ENCODE measurements at places on chromosomes 4 and X.

- DNase-seq: no peak
Measured at GRCh38 chr4:89661173-89661899, 175.6 kb downstream of the SNCA start.

DNA sequence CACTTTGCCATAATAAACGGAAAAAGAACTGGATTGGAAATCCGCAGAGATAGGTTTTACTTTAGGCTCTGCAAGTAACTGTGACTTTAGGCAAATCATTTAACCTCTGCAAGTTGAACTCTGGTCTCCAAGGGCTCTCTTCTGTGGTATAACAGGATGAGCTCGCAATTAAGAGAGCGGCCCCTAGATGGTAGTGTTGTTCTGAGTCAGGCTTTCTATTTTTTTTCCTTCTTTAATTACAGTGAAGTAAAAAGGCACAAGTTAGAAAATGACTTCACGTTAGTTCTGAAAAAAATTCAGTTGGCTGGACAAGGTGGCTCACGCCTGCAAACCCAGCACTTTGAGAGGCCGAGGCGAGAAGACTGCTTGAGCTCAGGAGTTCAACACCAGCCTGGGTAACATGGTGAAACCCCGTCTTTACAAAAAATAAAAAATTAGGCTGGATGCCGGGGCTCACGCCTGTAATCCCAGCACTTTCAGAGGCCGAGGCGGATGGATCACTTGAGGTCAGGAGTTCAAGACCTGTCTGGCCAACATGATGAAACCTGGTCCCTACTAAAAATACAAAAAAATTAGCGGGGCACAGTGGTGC, 18.0 kb downstream of the RPS3A start:
- peak; percentile 53 for DNase-seq

DNA sequence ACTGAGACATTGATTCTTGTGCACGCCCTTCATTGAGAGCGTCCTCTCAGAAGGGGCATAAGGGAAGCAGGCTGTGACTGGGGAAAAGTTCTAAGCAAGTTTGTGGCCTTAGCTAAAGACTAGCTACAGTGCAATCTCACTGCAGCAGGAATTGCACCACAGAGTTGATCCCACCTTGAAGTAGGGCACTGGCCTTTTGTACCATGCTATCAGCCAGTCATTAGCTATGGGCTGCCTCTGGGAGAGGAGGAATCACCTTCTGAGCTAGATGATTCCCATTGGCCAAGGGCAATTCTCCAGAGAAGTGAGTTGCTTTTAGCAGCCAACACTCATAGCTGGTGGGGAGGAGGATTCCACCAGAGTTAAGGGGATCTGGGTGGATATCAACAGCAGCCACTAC, 142.6 kb upstream of the SCML1 start:
- DNase-seq: no peak

DNA sequence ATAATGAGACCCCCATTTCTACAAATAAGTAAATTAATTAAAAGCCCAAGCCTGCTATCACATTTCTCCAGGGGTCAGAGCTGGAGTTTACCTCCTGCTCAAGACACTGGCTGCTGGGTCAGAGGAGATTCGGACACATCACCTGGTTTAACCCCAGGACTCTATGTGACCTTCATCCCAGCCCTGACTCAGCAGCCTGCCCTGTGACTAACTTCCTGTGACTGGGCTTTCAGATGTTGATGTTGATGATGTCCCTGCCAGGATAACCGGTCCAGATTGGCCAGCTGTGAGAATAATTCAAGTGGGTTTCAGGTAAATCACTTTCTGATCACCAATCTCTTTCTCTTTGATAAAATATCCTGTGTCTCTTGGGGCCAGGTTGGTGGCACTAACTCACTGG, 102.4 kb upstream of the MAML3 start:
- no peak for DNase-seq

- DNase-seq: no peak
Measured at GRCh38 chrX:129804806-129805205, 25.1 kb downstream of the SASH3 start.

DNA sequence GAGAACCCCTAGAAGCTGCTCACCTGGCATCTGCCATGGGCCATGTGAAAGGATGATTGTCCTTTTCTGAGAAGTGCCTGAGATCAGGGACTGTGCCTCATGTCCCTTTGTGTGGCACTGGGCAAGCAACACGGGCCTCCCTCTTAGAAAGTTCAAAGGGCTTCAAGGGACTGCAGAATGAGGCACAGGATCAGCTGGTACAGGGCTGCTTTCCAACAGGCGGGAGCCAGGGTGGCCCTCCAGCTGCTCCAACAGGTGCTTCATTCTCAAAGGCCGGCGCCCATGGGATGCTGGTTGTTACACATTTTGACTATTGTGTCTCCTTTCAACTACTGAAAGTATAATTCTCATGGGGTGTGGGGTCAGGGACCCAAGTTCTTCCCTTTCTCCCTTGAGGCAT, 114.7 kb downstream of the ENPP6 start:
- no peak for DNase-seq

GRCh38 chr4:141771889-141772830, 135.8 kb downstream of the IL15 start:
- DNase-seq: no peak

DNA sequence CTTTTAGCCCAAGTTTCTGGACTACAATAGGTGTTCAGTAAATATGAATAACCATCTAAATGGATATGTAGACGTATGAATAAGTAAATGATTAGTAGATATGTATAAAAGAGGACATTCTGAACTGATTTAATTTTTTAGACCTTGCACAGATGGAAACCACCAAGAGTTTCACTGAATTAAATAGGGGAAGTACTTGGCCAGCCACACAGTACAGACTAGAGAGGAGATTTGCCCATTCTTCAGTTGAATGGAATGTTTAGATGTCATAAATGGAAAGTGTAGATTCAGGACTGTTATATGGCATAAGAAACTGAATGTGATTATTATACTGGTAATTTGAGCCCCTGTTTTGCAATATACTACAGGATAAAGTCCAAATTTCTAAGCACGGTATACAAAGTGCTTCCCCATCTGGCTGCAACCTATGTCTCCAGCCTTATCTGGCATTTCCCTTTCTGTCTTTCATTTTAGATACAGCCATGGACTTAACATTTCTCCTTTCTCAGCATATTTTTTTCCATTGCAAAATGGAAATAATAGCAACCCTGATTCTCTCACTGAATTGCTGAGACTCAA, 137.8 kb upstream of the HS3ST1 start:
- DNase-seq: no peak

DNA sequence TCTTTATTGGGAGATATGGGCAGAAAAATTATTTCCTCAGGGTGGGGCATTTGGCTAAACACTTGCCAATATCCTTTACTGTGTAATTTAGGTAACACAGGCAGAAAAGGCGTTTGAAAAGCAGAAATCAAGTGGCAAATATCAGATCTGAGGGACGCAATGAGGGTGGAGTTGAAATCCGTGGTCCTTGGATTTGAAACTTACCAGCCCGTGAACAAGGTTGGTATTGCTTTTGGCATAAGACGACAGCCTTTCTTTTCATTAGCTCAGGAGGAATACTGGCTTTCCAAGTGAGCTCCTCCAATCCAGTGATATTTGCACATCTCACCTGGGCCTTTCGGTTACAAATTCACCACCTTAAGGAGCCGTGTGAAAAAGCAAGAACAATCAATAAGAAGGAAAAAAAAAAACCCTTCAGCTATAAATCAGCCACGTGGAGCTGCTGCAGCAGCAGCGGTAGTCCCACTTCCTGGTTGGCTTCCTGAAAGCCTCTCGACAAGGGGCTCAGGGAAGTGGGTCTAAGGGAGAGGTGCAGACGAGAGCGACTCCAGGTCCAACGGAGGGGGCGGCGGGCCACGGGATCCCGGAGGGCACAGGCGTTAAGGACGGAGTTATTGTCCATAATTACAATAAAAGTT, 734 bp upstream of the GALNT7 start:
- DNase-seq: peak; percentile 72

DNA sequence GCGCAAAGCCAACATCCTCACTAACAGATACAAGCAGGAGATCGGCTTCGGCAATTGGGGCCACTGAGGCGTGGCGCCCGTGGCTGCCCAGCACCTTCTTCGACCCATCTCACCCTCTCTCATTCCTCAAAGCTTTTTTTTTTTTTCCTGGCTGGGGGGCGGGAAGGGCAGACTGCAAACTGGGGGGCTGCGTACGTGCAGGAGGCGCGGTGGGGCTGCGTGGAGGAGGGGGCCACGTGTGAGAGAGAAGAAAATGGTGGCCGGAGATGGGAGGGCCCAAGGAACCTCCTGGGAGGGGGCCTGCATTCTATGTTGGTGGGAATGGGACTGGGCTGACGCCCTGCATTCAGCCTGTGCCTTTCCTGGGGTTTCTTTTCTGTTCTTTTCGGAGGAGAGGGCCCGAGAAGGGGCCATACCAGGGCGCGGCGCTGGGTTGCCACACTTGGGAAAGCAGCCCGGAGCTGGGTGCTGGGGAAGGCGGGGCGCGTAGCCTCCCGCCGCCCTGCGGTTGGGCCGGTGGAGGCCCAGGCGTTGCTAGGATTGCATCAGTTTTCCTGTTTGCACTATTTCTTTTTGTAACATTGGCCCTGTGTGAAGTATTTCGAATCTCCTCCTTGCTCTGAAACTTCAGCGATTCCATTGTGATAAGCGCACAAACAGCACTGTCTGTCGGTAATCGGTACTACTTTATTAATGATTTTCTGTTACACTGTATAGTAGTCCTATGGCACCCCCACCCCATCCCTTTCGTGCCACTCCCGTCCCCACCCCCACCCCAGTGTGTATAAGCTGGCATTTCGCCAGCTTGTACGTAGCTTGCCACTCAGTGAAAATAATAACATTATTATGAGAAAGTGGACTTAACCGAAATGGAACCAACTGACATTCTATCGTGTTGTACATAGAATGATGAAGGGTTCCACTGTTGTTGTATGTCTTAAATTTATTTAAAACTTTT, 4.5 kb downstream of the MID1IP1 start:
- peak; percentile 17 for DNase-seq

- DNase-seq: no peak
Measured at GRCh38 chr4:8544741-8545438, 35.3 kb upstream of the GPR78 start.

DNA sequence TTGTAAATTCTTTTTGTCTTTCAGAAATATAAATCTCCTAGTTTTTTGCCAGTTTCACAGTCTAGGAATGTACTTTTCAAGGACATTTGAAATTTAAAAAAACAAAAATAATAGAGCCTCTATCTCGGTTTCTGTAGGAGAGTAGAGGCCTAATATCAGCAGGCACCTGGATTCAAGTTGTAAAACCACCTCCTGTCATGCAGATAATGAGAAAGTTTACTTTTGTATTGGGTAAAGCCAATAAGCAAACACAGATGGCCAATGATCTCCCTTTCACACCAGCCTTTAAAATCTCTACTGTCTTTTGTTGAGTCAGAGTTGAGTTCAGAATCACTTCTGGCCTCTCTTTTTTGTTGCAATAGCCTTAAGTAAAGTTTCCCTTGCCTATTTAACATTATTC, 1499.9 kb downstream of the PCDH18 start:
- no peak for DNase-seq

DNA sequence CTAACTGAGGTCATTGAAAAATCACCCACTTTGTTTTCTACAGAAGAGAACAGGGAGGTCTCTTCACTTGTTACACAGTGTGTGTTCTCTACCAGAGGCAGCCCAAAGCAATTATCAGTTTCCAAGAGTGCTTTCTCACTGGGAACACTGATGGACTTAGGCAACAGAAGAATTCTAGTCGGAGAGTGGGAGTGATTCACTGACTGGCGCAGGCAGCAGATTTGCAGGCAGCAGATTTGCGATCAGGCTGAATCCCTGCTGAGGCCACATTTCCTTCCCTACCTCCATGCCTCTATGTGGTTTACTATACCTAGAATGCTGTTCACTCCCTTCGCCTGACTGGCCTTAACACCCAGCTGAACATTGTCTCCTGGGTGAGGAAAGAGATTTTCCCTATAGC, 6.6 kb downstream of the OCIAD2 start:
- no peak for DNase-seq

DNA sequence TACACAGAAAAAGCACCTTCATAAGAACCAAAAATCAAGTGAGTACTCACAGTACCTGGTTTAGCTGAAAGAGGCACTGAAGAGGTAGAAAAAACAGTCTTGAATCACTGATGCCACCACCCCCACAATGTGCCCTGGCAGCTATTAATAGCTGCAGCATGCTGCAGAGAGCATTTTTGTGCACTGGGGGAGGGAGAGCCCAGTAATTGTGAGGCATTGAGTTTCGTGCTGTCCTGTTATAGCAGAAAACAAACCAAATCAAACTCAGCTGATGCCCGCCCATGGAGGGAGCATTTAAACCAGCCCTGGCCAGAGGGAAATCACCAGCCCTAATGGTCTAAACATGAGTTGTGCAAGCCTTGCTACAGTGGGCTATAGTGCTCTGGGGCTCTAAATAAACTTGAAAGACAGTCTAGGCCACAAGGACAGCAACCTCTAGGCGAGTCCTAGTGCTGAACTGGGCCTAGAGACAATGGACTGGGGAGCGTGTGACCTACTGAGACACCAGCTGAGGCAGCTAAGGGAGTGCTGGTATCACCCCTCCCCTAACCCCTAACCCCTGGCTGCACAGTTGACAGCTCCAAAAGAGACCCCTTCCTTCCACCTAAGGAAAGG, 106.3 kb upstream of the TMLHE start:
- DNase-seq: no peak

DNA sequence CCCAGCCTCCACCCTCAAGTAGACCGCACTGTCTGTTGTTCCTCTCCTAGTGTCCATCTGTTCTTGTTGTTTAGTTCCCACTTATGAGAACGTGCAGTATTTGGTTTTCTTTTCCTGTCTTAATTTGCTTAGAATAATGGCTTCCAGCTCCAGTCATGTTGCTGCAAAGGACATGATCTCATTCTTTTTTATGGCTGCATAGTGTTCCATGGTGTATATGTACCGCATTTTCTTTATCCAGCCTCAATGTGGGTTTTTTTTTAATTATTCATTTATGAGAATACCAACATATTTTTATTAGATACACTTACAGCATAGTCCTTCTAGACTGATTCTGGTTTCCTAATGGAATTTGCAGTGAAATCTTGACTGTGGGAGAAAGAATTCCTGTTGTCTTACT, 1.3 kb downstream of the VMA21 start:
- DNase-seq: no peak

GRCh38 chr4:168143601-168144000, 51.3 kb downstream of the ANXA10 start:
- DNase-seq: no peak

GRCh38 chr4:174255786-174256185, 27.7 kb downstream of the FBXO8 start:
- DNase-seq: no peak

DNA sequence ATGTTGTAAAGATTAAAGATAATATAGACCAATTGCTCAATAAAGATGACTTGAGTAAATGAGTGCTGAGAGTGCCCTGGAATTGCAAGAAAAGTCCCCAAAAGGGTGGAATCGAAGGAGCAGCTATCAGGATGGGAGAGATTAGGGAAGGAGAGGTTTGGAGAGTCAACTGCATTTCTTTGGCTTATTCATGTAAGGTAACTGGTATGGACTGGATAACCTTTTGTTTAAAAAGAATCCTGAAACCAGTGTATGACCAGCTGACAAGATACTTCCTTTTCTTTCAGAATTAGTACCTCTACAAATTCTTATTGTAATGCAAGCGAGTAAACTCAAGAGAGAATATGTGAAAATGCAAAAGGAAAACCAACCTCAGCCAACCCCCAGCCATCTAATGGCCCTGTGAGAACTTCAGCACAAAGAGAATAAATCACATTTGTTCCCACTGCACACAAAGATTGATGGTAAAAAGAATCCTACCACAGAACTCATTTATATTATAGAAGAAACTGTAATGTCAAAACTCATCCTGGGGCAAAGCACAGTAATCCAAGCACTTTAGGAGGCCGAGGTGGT, 24.5 kb upstream of the SPP1 start:
- no peak for DNase-seq

All from SK-N-DZ (cell line).